Activated T-cell treated with anti-CD3 and anti-CD28 coated beads for 48 hours (primary cell): ENCODE measurements at places on chromosomes 11 and 22.

- no peak for DNase-seq
Observed at GRCh38 chr11:19389787-19390303, 149.1 kb upstream of the E2F8 start.

DNA sequence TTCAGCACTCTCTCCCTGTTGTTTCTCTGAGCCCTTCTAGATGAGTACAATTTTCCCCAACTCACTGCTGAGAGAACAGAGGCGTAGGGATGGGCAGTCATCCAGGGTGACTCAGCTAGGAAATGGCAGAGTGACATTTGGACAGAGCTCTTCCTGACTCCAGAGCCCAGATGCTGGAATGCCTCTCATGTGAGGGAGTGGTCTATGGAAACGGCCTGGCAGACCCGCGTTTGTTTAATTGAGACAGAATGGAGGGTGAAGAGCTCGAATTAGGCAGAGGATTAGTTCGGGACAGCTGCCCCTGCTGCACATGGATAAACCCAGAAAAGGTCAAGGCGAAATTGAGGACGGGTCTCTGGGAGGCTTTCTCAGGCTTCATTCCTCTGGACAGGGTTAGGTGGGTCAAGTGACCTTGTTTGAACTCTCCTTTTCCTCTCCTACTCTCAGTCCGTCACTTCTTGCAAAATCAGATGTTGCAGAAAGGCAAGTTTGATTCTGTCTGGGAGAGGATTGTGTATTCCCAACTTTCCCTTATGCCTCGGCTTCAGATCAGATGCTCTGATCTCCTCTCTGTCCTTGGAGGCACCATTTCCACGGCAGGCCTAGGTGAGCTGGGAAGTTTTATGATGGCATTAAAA lies 7.6 kb upstream of the LMO2 start:
- DNase-seq: no peak

GRCh38 chr11:75380716-75381420 lies 18.4 kb upstream of the RPS3 start:
- no peak for DNase-seq

GRCh38 chr11:108562746-108563581 lies 30.6 kb downstream of the EXPH5 start:
- DNase-seq: no peak

- DNase-seq: no peak
Observed at GRCh38 chr22:43013355-43014315, 1.3 kb downstream of the PACSIN2 start.

DNA sequence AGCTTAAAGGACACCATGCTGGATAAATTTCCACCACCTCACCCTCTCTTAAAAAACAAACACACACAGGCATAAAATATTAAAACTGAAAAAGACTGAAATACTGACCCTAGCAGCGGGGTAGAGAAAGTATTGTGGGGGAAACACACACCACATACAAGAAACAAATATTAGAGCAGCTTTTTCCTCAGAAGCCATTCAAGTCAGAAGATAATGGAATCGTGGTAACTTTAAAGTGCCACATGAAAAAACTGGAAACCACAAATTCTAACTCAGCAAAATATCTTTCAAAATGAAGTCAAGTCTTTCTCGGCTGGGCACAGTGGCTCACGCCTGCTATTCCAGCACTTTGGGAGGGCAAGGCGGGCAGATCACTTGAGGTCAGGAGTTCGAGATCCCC lies 223.2 kb downstream of the DYNC2H1 start:
- no peak for DNase-seq

- no peak for DNase-seq
Observed at GRCh38 chr11:23991165-23991539, 505.7 kb upstream of the LUZP2 start.

DNA sequence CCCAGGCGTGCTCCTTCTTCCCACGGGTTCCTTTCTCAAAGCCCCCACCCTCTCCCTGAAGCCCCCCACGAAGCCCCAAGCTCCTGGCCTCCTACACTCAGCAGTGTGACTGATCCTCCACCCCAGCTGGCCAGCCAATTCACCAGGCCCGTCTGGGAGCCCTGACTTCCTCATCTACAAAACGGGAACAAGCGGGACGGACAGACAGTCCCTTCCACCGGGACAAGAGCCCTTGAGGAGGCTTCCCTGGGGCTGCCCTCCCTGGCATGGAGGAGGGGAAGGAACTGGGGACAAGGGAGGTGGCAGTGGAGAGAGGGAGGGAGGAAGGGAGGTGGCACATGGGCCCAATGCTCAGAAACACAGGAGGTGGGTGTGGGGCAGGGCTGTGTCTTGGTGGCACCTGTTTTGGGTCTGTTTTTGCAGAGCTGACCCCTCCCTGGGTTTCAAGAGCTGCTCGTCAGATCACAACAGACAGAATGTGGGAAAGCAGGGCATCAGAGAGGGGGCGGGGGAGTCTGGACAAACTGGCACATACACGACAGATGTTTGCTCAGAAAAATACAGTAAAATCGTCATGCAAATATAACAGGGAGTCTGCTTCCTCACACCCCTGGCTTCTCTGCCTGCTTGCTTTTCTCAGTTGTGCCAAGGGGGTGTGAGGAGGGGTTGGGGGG lies 56.8 kb downstream of the ELFN2 start:
- DNase-seq: no peak

GRCh38 chr11:61023086-61023965 lies 51.8 kb downstream of the CD6 start:
- no peak for DNase-seq
